ENCODE measurements at places on chromosomes 2 and 18.

- DNase-seq, result no peak
These were observed 49.6 kb downstream of the GALNT14 start for GRCh38 chr2:31088504-31089195.

GRCh38 chr2:168475636-168476035, 19.6 kb downstream of the CERS6 start:
- DNase-seq, result no peak

GRCh38 chr18:72849671-72850070, 18.1 kb downstream of the NETO1 start:
- DNase-seq, result no peak

GRCh38 chr2:221289389-221289788, 282.7 kb downstream of the EPHA4 start:
- no peak for DNase-seq

DNA sequence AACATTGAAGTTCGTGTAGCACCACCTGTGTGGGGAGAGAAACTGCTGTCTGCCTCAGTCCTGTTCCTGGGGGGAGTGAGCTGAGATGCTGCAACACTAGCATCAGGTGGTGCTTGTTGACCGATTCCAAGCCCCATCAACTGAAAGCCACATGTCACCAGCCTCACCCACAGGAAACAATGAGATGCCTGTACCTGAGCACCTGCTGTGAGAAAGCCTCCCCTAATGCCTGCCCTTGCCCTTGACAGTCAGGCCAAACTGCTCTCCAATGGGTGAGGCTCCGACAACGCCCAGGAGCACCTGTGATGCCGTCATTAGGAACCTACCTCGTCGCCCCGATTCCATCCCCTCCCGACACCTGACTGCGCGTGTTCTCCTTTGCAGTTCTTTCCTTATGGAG, 104.6 kb downstream of the SMC6 start:
- DNase-seq, result no peak

Data from activated CD4-positive, alpha-beta T cell treated with anti-CD3 and anti-CD28 coated beads, Interleukin-2, Interleukin-6, amounts not matched to agents 100 ng/mL and 50 ng/mL, durations not matched to agents 16 hours and 8 hours (primary cell).